Amygdala (tissue), 56 donors: ENCODE measurements at places on chromosomes 13 and 19.

GRCh38 chr13:102039264-102039663, 362.6 kb downstream of the FGF14 start:
- DNase-seq, result no peak

GRCh38 chr13:33106656-33107360, 90.6 kb downstream of the KL start:
- no peak for DNase-seq

DNA sequence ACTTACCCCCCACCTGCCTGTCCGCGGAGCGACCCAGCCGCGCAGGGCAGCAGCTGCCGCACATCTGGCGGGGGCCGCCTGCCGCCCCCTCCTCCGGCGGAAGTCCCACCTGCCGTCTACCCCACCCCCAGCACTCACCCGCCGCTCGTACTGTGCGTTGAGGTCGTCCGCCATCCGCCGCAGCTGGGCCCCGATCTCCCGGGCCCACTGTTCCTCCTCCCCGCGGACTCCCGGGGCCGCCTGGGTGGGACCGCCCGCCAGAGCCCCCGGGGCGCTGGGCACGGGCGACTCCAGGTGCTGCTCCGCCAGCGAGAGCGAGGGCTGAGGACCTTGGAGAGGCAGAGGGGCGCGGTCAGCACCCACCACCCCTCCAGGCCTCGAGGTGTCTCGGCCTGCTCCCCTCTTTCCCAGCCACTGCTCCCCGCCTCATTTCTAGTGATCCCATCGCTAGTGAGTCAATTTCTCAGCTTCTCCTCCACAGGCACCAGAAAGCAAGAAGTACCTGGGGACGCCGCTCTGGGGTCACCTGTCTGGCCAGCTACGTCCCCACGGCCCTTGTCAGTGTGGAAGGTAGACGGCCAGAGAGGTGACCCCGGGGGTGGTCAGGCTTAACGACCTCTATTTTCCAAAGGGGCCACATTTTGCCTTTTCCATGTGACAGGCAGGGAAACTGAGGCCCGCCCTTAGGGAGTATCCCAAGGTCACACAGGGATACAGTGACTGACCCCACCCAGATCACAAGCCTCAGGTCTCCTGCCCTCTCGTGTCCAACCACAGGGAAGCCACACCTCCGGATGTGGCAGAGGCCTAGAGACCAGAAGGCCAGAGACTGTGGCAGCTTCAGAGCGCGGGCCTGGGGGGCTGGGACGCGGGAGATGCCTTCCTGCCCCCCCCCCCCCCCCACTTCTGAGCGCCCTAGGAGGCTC, 4.3 kb downstream of the BBC3 start:
- peak; percentile 40 for DNase-seq

DNA sequence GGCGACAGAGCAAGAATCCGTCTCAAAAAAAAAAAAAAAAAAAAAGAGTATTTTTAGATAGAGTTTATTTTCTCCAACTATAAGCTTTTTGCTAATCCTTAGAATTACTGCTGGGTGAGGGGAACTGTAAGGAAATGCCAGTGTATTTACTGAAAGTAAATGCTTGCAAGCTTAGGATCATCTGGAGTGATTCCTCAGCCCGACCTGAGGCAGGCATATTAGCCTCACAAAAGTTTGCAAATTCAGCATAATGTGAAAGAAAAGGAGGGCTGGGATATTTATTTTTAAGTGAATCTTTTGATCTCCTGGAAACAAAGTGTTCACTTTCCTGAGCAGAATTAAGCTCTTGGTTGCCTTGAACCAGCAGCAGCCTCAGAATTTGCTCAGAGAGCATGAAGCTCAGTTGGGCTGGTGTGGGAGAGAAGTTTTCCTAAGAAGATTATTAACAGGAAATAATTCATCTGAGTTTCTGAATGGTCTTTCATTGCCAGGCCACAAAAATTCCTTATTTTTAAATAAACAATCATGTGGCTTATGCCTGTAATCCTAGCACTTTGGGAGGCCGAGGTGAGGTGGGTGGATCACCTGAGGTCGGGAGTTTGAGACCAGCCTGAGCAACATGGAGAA, 24.7 kb upstream of the SPATA13 start:
- no peak for DNase-seq

DNA sequence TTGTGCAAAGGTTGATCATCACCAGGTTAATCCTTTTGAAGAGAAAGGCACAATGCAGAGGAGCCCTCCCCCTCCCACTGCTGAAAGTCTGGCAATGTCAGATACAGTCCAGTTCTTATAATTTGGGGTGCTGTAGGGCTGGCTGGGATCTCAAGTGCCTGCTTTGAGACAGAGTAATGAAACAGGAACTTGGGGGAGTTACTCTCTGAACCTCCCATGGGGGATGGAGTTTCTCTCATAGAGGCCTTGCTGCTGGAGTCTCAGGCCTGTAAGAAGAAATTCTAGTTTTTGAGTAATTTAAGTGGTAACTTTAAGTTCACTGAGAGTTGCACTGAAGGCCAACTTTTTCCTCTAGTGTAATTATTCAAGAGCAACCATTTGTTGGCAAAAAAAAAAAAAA, 410.5 kb downstream of the KCNRG start:
- DNase-seq, result no peak

DNA sequence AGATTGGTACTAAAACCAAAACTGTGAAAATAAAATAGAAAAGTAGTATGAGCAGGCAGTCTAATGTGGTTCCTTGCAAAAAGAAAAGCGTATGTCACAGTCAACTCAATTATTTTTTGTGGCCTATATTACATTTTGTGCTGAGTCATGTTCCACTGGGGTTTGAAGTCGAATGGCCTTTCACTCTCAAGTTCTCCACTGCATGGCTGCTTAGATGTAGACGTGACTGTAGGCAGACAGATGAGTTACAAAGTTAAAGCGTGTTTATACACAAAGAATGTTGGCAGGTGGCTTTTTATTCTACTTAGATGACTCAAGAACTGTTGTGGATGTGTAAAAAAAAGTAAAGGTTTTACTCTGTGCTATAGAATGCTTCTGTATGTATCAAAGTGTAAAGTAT, 133.9 kb downstream of the SLITRK6 start:
- DNase-seq, result no peak

DNA sequence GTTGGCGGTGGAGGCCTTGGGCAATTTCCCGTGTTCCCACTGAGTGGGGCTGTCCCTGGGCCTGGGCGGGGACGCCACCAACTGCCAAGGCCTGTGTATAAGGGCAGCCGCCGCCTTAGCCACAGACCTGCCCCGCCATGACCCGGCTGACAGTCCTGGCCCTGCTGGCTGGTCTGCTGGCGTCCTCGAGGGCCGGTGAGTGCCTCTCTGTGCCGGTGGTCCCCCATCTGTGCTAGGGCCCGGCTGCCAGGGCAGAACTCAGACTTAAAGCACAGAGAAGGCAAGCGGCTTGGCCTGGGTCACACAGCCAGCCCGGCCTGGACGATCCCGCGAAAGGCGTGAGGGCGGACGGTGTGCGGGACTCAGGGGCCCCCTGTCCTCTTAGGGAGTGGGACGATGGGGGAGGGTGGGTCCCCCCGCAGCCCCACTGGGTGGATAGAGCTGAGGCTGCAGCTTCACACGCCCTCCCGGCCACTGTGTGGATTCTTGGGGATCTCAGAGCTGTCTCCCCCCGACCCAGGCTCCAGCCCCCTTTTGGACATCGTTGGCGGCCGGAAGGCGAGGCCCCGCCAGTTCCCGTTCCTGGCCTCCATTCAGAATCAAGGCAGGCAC, at the start of gene AZU1:
TSS of gene AZU1 (plus strand) at position 128 of the 612 bp plus-strand sequence. CDS start at position 138, 10 bp downstream.
- DNase-seq, result no peak

GRCh38 chr19:49570138-49570856, 10.1 kb downstream of the NOSIP start:
- peak; percentile 9 for DNase-seq

DNA sequence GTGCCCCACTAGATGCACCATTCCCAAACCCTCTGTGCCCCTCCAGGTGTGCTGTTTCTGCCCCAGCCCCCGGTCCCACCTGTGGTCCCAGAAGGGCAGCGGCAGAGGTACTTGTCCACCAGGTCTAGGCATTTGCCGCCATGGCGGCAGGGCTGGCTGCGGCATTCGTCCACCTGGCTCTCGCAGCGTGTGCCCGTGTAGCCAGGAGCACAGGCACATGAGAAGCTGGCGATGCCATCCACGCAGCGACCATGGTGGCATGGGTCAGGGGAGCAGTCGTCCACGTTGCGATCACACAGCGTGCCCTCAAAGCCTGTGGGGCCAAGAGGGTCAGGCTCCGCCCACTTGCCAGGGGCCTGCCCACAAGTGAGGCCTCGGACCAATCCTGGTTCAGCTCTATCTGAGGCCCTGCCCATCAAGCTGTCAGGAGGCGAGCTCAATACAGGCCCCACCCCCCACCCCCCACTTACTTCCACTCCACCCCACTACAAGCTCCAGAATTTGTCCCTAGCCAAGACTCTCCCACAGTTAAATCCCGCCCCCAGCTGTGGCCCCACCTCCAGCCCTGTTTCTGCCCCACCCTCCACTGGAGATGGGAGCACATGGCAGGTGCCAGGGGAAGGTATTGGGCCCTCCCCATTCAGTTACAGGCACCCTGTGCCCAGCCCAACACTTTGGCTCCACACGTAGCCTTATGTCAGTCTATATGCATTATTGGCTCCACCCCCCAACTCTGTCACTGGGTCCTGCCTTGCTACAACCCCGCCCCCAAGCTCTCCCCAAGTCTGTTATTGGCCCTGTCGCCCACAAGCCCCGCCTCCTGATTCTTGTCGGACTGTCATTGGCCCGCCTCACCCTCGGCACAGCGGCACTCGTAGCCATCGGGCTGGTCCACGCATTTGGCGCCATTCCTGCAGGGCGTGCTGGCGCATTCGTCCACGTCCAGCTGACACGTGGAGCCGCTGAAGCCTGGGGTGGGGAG, 13.5 kb downstream of the NOTCH3 start:
- DNase-seq, result no peak

DNA sequence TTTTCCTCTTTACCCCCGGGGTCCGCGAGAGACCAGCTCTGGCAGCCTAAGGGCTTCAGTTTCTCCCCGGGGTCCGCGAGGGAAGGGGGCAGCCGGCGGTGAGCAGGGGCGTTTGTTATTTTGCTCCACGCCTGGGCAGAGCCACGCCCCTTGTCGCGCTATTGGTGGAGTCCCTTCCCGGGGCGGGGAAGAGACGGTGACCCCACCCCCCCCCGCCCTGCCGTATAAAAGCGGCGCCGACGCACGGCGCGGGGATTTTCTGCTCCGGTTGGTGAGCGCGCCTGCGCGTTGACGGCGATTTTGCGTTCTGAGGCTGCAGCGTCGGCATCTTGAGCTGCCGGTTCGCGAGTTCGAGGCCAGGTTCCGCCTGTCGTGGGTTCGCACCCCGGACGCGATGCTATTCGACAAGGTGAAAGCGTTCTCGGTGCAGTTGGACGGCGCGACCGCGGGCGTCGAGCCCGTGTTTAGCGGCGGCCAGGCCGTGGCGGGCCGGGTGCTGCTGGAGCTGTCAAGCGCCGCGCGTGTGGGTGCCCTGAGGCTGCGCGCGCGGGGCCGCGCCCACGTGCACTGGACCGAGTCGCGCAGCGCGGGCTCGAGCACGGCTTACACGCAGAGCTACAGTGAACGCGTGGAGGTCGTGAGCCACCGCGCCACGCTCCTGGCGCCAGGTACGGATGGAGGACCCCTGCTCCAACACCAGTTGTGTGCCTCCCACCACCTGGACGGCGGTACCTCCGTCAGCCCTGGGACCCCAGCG, at the start of gene ARRDC2:
TSS of gene ARRDC2 (plus strand) at position 254 of the 757 bp plus-strand sequence. CDS start at position 395, 141 bp downstream.
- DNase-seq, result peak; percentile 90

DNA sequence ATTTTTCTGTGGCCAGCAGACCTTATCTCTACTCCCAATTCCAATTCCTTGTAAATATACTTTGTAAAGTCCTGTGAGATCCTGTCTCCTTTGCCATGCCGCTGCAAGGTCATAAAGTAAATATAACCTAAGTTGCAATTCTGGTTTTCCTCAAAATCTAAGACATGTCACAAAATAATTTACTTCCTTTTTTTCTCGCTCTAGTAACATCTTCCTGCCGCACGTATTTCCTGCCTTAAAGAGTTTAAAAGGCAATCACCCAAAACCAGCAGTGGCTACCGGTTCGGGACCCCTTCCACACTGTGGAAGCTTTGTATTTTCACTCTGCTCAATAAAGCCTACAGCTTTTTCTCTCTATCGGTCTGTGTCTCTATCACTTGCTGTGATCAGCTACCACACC, 832.0 kb upstream of the SLITRK5 start:
- DNase-seq, result no peak

DNA sequence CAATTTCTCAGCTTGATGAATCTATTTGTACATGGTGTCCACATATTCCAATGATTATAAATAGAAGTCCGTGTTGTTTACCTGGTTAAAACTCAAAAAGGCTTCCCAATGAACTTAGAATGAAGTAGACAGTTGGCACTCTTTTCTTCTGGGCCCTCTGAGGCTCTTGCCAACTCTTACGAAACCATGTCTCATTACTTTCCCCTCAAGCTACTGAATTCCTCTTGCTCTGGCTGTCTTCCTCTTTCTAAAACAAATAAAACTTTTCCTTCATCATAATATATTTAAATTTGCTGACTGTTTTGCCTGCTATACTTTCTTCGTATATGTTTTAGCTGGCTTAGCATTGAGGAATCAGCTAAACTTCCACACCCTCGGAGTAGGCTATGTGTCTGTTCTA, 139.7 kb downstream of the SLITRK6 start:
- no peak for DNase-seq

DNA sequence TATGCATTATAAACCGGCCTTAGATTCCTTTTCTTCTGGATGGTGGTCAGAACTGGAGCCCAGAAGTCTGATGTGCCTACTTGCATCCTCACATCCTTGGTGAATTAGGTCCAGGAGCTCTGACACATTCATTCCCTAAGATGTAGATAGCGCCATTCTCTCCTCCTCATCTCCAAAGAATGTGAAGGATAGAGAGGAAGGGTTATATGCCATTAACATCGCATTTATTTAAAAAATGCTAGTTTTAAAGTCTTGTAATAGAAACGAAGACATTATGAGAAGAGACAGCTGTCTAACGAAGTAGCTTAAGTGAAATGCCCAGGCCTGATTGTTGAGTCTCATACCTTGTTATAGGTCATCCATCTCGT, 9.7 kb downstream of the MBNL2 start:
- no peak for DNase-seq

- DNase-seq, result no peak
These were observed 57.4 kb upstream of the RCBTB2 start for GRCh38 chr13:48590141-48590901.

GRCh38 chr19:40223135-40223822, 3.2 kb downstream of the CCNP start:
- DNase-seq, result no peak

GRCh38 chr13:108070491-108070890, 144.8 kb downstream of the LIG4 start:
- no peak for DNase-seq

GRCh38 chr13:48595431-48596429, 58.0 kb upstream of the CYSLTR2 start:
- no peak for DNase-seq
